ENCODE measurements at places on chromosomes 6 and 20.

DNA sequence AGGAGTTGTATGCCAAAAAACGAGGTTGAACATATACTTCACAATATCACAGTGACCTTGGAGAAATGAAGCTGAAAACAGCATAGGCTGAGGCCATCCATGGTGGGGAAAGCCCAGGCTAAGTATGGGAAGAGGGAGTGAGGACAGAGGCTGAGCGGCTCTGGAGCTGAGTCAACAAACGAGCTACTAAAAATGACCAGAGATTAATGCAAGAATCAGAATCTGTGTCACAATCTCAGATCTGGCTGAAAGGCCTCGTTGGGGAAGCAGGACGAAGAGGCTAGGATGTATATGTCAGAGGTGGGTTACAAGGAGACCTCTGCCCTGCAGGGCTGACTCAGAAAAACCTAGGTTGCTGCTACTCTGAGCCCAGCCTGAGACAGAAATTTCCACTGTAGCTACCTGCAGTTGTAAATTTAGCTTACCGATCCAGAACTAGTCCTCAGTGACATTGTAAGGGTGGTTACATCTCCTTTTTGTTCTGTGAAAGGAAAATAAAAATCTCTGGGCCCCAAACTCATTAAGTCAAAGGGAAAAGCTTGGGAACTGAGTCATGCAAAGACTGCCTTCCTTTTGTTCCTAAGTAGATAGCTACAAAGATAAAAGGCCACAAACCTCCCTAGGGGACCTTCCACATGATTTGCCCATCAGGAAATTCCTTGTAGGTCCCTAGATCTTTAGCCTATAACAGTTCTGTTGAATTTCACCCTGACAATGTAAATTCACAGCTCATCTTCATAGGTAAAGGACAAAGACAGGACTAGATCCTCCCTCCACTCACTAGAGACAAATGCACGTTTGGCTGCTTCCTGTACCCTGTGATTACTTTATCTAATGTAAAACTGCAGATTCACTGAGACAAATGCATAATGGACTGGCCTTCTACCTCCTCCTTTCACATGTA lies 8.5 kb upstream of the TUBB2A start:
- ATAC-seq, result no peak

DNA sequence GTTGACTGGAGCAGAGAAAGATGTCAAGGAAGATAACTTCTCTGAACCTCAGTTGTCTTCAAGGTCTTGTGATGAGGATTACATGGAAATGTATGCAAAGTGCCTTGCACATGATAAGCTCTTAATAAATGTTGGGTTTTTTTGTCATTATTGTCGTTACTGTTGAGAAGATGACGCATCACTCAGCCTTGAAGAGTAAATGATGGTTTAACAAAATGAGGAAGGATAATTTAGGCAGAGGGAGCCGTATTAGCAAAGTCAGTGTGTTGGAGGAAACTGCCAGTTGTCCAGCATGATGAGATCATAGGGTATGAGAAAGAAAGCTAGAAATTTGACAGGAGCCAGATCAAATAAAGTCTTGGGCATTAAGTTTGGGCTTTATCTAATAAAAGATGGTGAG lies 8.8 kb upstream of the SUPT3H start:
- ATAC-seq, result no peak

DNA sequence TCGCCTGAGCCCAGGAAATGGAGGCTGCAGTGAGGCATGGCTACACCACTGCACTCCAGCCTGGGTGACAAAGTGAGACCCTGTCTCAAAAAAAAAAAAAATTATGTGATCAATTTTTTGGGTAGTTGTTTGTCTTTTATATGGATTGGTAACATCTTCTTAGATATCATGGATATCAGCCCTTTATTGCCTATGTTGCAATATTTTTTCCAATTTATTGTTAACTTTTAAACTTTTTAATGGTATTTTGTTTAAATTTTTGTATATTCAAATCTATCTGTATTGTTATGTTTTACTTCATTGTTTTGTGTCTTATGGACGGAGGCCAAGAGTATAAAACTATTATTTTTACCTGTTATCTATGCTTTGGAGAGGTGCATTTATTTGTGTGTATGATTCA lies 32.4 kb upstream of the LTV1 start:
- ATAC-seq, result no peak

DNA sequence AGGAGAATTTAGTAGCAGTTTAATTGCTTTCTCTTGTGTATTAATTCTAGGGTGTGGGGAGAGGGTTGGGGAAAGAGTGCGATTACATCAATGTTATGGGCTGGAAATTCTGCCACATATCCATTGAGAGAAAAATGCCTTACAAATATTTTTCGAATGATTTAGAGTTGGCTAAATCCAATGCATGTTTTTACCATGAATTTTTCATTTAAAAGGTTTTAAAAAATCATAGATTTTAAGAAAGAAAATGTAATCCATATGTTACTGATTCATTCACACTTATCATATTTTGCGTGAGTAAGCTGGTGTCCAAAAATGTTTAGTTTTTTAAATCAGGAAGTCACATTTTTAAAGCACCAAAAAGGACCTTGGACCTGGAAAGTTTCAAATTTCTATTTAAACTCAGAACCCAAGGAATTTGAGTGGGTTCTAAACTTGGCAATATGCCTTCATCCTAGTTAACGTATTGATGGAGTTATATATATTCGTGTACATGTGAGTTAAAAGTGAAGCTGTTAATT lies 627.4 kb upstream of the CITED2 start:
- ATAC-seq, result no peak

- ATAC-seq, result peak; percentile 17
These were observed 70.4 kb downstream of the PLCB4 start for GRCh38 chr20:9139106-9139833.

- no peak for ATAC-seq
These were observed 48.4 kb downstream of the RIOK1 start for GRCh38 chr6:7438011-7438410.

GRCh38 chr6:34103321-34103720 lies 42.6 kb downstream of the GRM4 start:
- no peak for ATAC-seq

DNA sequence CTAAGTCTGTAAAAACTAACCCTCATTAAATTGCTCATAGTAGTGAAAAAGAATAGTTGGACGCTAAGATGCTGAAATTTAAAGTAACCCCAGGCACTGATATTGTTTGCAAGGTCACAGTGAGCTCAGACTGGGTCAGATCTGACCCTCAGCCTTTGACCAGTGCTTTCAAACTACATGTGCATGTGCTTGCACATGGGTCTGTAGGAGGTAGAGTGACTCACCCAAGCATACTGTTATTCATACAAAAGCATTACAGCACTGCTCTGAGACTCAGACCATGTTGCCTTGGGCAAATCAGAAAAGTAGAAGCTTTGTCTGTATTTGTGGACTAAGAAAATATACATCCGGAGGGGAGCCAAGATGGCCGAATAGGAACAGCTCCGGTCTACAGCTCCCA lies 326.4 kb upstream of the MARCKS start:
- no peak for ATAC-seq

DNA sequence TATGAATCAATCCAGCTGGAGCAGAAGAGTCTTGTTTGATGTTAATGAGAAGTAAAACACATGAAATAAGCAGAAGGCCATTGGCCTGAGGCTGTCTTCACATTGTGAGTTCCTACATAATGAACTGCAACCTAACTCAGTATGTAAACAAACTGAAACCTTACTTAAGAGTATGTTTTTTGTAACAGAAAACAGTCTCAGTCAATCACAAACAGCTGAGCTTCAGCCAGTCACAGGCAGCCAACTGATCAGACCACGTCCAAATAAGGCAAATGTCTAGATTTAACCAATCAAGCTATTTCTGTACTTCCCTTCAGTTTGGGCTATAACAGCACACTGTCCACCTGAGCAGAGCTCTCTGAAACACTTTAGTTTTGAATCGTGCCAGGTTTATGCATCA lies 234.7 kb downstream of the TRDN start:
- ATAC-seq, result no peak

- ATAC-seq, result no peak
These were observed 123.8 kb upstream of the MYLIP start for GRCh38 chr6:16004934-16005679.

DNA sequence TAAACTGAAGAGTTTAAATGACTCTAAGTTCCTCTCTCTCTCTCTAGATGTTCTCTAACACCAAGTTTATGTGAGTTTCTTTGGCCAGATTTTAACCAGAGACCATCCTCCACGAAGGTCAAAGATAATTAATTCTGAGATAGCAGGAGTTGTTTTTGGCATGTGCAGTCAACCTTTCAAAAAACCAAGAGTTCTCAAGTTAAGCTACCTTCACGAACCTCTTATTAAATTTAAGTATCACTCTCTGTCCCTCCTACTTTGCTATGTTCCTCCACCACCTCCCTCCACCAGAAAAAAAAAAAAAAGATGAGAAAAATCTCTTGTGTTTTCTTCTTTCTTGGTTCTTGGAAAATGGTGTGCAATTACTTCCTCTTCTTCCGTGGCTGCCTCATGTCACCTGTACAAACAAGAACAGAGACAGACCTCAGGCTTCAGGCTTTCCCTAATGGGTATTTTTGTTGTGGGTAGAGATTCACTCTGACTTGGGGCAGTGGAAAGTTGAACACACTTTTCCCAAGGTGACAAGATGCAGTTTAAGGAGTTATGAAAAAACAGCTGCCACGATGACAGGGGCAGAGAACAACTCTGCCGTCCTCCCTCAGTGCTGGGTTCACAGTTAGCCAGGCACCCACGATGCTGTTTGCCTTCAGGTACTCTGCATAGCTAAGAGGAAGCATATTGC lies 64.3 kb downstream of the ADTRP start:
- ATAC-seq, result no peak

DNA sequence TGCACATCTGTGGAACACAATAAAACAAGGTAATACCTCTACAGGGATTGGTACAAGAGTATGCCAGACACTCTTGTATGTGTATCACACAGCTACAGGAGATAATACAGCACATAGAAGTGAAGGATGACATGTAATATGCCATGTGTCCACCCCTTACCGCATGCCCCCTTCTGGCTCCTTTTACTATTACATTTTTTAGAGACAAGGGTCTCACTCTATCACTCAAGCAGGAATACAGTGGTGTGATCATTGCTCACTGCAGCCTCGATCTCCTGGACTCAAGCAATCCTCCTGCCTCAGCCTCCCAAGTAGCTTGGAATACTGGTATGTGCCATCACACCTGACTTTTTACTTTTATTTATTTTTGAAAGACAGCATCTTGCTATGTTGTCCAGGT lies 4.2 kb upstream of the NCR3 start:
- ATAC-seq, result no peak

DNA sequence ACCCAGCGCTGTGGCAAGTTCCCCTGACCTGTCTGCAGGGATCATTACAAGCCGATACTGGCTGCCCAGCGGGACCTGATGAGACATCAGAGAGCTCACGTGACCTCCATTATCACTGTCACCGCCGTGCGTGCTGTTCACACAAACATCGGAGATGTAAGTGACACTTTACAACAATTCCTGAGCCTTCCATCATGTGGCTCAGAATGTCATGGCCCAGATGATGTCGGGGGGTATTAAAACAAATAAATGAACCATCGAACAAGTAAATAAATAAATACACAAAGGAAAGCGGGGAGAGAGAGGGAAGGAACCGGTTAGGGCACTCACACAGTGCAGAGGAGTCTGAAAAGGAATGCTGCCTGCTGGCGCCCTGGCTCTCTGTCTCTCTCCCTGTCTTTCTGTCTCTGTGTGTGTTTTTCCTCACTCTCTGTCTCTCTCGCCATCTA lies 195.1 kb downstream of the BMP7 start:
- no peak for ATAC-seq

Data from gastroesophageal sphincter (tissue), 4 donors.